ENCODE measurements at places on chromosomes 2 and 18. TPM values are rescaled to one million over a fixed set of nuclear protein-coding genes. Genes with fewer than 3 reads are reported as not detected.
A peak's percentile ranks its signal among the peaks of the same experiment; 100 is the strongest.

- peak; percentile 63 for DNase-seq
Observed at GRCh38 chr2:32061973-32062861, 1.1 kb upstream of the SPAST start.

- no peak for DNase-seq
Observed at GRCh38 chr2:5877360-5877759, 185.2 kb downstream of the SOX11 start.

GRCh38 chr2:53969968-53970723, 647 bp downstream of the PSME4 start:
- peak; percentile 33 for DNase-seq

GRCh38 chr18:79528846-79529245, 133.1 kb downstream of the NFATC1 start:
- peak; percentile 8 for DNase-seq

GRCh38 chr2:71778514-71778913, 325.2 kb downstream of the DYSF start:
- no peak for DNase-seq

DNA sequence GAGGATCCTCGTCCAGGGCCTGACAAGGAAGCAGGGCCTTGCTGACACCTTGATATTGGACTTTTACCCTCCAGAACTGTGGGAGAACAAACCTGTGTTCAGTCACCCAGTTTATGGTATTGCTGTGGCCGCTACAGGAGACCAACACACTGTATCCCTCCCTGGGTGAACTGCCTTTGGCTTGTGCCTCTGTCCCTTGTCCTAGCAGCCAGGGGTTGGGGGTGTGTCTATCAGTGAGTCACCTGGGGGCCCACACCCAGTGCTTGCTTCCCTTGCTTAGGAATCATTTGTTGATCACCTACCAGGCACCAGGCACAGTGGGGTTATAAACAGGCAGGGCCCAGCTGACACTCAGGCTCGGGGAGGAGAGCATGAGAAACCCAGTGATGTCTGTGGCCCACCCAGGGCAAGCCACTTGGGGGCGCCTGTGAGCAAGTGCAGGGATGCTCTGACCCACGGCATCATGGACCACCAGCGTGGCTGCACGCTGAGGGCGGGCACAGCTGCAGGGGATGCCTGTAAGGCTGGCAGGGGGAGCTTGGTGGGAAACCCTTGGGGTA, 17.1 kb downstream of the TMEM185B start:
- DNase-seq, result no peak

DNA sequence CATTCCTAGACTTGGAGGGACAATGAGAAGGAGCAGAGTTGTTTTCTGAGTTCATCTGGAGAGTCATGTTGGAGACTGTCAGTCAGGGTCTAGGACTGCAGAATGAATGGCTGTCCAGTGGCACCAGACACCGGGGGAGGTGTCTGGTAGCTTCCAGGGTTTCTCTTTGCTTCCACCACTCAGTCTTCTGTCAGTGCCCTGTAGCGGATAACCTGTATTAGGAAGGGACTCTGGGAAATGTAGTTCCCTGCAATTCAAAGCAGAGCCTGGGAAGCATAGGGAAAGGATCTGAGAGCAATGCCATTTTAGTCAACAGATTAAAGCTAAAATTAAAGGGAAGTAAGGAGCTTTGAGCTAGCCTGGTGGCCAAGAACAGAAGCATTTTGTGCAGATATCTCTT, 257.9 kb downstream of the THSD7B start:
- DNase-seq, result no peak

DNA sequence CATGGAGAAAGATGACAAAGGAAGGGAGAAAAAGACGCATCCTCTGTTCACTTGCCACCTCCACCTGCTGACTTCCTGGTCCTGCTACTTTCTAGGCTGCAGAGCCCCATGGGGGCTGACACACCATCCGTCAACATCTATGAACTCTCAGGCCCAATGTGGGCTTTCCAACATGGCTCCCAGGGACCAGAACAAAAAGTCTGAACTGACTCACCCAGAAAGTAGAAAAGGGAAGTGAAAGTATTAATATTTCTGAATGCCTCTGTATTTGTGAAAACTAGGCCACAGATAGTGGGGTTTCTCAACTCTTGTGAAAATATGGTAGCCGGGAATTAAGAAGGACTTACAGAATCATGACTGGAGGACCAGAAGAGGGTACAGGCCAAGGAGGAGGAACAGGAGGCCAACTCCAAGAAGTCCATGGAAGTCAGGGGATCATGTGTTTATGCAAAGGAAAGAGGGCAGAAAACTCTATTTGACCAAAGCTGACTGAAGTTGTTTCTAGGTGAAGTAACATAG, 123.1 kb upstream of the CAB39 start:
- DNase-seq, result no peak

DNA sequence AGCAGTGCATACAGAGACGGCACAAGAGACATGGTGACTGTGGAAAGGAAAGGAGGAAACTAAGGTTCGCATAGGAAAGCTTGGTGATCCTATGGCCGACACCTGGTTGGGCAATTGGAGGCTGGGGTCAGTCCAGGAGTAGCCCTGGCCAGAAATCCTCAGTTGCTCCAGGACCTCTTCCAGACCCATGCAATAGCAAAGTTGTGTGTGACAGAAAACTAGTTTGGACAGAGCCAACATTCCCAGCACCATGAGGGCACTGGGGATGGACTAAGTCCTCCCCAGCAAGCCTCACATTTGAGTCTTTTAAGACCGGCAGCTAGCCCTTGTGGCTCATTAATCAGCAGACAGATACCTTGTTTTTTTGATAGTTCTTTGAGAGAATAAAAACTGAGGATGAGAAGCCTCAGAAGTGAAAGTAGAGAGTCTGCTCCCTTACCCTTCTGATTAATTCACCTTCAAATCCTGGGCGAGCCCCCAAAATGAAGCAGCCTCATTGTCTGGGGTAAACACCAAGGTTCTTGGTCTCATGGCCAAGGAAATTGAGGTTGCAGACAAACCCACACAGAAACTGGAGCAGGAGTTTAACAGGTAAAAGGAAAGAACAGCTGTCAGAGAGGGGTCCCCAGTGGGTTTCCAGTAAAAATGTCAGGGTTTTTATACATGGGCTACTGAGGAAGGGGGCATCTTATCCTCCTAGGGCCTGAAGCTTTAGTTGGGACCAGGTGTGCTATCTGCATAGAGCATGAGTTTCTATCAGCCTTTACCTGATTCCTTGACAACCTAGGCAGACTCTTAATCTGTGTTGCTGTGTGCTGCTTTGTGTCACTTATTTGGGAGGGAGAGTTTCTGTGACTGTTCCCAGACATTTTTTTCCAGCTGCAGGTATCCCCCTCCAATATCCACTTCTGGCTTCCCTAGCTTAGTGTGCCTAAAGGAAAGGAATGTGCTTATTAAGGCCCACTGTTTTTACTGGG, 39.1 kb downstream of the STK17B start:
- DNase-seq, result no peak

DNA sequence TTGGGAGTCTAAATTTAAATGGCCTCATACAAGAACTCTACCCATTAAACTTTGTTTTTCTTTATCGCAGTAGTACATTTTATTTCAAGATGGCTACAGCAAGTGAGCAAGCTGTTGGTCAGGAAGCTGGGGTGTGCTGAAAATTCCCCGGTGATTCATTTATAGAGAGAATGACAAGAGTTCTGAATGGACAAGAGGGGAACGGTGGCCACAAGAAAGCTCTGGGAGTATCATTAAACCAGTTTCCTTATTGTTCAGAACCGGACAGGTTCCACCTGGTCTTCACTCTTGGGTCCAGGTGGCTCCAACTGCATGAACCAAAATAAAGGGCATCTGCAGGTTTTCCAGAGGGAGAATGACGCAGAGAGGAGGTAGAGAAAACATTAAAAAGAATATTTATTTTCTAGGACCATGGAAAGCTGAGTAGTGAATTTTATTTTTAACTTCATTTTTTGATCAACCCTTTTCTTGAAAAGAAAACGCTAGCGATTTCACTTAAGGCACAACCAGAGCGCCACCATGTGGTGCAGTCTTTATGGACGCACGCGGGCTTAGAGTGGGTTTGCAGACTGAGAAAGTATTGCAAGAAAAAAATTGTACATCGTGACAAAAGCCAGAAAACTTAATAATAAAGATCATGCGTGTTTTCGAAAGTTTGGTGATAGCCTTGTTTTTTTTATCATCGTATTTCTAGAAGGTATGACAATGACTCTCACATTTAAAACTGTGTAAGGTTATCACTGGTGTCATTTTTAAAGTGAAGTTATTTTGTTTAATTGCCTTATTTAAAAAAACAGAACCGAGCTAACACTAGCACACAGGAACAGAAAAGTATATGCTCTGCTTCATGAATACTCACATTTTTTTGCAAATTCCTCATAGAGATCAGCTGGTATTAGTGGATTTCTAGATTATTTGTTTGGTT, 97.9 kb upstream of the NOL4 start:
- peak; percentile 79 for DNase-seq

GRCh38 chr2:12720754-12721378, 4.1 kb downstream of the TRIB2 start:
- no peak for DNase-seq

GRCh38 chr2:218893349-218894150, 12.9 kb downstream of the WNT10A start:
- DNase-seq, result no peak

GRCh38 chr2:239466755-239467271, 66.0 kb upstream of the HDAC4 start:
- DNase-seq, result no peak

DNA sequence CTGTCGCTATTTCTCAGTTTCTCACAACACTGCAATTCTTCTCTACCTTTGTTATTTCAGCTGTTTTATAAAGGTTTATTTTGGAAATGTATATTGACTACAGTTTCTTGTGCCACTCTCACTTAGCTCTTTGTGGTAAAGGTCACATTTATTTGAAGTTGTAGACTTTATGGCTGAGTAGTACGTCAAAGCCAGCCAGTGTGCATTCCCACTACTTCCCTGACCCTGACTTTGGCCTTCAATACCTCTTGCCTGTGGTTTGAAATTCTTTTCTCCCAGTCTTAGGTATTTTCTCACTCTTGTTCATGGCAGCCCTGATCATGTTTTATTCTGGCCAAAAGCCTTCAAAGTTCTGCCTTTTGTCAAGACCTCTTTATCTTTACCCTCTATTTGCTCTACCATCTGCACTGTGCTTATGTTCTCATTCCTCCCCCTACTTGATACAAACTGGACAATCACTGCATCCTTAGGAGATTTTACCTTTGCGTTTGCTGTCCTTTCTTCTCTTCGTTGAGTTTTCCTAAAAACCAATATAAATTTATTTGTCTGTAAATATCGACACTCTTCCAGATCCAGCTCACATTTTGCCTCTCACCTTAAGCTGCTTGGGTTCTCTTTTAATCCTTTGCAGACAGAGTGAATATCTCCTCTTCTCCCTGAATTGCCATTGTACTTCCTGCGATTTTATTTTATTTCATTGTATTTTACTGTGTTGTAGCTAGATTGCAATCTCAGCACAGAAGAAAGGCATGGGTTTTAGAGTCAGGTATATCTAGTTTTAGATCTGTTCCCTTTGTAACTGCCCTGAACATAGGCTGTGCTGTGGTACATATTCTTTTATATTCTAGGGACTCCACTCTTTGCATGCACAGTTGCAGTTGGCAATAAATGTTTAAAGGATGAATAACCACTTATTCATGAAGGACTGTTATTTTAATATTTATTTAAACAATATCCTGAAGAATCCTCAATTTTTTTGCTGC, 31.2 kb downstream of the GULP1 start:
- no peak for DNase-seq

GRCh38 chr2:118773826-118774225, 73.6 kb downstream of the EN1 start:
- DNase-seq, result no peak

Gene ATF2
- 27.0 TPM for total RNA-seq

Gene DSG1
- not detected for total RNA-seq

Gene HOXD8
- total RNA-seq, result 4.1 TPM

Gene ASXL2
- total RNA-seq, result 5.7 TPM

Gene GATA6
- 0.31 TPM for total RNA-seq

Gene SPATA3
- not detected for total RNA-seq

Gene KCNG2
- 3.8 TPM for total RNA-seq
